NCI-H146 (cell line): ENCODE measurements at places on chromosomes 2 and 18.

GRCh38 chr2:44168681-44169154 lies at the start of gene PPM1B:
PPM1B (plus strand) TSS chr2:44168875; CDS start chr2:44201200, 32,325 bp downstream.
- DNase-seq: no peak

GRCh38 chr2:60488291-60488690 lies 65.2 kb downstream of the BCL11A start:
- no peak for DNase-seq

- no peak for DNase-seq
These were observed 233.2 kb upstream of the PARD3B start for GRCh38 chr2:204312105-204312504.

DNA sequence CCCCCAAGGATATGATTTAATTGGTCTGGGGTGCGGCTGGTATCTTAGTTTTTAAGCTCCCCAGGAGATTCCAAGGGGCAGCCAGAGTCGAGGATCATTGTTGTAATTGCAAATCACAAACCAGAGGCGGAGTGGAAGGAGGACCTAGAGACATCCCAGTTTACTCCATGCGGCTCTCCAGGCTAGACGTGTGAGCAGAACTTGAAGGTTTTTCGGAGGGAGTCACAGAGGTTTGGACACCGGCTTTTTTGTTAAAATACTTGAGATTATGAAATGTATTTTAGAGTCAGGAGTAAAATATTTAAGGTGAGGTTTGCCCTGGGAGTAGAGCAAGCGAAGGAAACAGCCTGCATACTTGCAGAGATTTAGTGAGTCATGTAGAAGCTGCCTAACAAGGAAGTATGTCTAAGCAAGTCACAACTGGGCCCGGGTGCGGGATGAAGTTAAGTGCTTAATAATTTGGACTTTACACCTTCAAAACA lies 39.5 kb downstream of the TGOLN2 start:
- DNase-seq: no peak

DNA sequence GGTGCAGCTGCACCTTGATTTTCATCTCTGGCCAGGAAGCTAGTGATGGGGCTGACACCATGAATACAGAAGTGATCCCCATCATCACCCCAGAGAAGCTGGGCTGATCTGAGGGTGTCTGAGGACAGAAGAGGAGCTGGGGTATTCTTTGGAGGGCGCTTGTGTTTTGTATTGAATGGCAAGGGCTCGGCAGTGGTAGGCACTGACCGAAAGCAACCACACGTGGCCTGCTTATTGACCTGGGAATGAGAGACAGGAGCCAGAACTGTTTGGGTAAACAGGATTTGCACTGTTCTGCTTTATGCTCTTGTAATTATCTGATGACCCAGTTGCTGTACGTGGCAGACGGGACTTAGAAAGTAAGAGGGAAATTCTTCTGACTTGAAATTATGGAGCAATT lies 62.6 kb upstream of the RPL31 start:
- DNase-seq: no peak

GRCh38 chr18:76619621-76620315 lies 124.7 kb upstream of the ZNF516 start:
- DNase-seq: peak; percentile 87

GRCh38 chr2:223760838-223761502 lies 76.4 kb downstream of the AP1S3 start:
- DNase-seq: no peak

DNA sequence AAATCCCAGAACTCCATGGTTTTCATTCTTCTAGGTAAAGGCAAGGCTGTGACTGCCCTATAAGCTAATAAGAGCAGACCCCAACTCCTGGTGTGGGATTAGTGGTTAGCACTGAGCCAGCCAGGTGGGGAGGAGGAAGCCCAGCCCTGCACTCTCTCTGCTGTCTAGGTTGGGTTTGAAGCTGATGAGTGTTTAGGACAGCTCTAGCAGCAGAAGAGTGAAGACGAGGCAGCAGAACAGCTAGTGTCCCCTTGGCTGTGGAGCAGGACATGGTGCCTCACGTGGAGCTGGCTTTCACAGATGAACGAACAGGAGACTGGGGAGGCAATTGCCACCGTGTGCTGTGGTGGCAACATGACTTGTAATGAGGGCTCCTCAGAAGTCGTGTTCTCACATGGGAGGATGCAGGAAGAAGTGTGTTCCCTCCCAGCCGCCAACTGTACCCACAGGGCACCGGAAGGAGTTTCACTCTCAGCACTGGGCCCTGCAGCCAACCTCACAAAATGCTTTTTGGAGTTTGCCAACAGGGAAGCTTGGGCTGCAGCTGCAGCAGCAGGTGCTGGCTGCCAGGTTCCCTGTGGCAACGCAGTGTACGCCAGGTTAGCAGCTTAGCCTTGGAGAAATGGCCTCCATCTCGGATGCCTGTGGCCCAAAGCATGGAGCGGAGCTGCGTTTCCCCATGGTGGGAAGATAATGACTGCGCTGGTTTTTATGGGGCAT lies 328.2 kb downstream of the SETBP1 start:
- no peak for DNase-seq

DNA sequence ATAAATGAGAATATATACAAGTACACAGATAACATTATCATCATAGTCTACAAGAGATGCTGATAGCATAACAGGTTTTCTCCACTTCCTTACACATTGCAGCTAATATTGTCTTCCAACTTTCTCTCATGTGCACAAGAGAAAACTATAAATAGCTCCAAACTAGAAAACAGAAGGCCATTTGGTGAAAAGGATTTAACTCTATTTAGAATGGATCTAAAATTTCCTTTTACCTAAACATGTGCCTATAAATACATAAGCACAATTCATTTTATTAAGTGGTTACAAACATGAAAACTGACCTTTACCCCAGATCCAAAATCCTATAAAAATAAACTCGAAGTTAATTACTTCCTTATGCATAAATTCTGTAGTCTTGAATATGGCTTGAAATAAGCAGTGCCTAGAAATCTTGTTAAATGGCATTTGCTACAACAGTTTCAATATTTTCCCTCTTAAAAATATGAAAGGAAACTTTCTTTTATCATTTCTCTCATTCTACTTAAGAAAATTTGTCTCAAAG lies 41.6 kb downstream of the SLC25A12 start:
- DNase-seq: no peak

GRCh38 chr2:120392923-120393322 lies 47.0 kb downstream of the INHBB start:
- DNase-seq: no peak
